Breast epithelium (tissue), 4 donors: ENCODE measurements at places on chromosomes 1 and 21. TPM values are rescaled to one million over a fixed set of nuclear protein-coding genes. Genes with fewer than 3 reads are reported as not detected.

DNA sequence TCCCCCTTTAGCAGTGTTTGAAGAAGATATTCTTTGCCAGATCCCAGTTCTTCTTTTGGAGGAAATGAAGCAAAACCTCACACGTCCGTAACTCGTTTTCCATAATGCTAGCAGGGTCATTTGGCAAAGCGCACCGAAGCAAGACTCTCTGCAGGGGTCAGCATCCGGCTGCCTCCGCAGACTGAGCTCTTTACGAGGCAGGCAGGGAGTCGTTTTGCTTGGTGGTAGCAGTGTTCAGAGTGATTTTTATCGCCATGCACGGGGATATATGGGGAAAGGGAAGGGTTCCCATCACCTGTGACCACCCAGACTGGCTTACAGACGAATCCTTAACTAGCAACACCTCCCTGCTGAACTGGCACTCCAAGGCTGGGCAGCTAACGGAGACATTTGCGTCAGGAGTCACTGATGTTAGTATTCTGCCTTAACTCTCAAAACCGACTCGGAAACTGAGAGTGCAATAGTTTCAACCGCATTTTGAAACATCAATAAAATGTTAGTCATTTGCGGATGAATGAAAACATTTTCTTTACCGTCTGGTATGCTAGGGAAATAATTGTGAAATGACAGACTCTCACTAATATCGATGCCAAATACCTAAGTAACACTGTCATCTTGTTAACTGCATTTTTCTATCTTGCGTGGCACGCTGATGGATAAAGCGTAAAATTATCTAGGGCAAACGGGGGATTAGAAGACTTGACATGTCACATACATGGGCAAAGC, 2.2 kb upstream of the NEGR1 start:
- peak overlapping the region; percentile 83 for H3K27ac ChIP-seq
- H3K36me3 ChIP-seq: no peaks in the 10 kb centered on the region
- no peaks in the 10 kb centered on the region for H3K27me3 ChIP-seq
- peak overlapping the region; percentile 73 for H3K4me3 ChIP-seq

DNA sequence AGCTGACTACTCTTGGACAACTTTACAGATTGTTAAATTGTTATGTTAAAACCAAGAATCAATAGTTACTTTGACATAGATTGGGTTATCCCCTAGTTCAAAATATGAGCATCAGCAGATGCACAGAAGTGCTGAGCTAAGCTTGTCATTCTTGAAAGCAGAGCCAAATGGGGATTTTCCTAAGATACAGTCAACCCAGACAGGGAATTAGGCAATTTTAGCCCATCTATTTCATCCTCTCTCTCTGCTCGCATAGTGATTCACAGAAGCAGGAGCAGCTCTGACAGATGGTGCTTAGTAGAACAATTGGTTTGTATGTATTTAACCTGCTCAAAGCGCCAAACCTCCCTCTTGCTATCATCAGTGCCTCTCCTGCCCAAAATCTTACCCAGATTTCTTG, 27.9 kb upstream of the PRRC2C start:
- H3K4me1 ChIP-seq: no peaks in the 10 kb centered on the region
- no peak for DNase-seq
- no peak overlapping the region for H3K4me3 ChIP-seq
- no peaks in the 10 kb centered on the region for H3K36me3 ChIP-seq
- H3K27me3 ChIP-seq: no peaks in the 10 kb centered on the region

DNA sequence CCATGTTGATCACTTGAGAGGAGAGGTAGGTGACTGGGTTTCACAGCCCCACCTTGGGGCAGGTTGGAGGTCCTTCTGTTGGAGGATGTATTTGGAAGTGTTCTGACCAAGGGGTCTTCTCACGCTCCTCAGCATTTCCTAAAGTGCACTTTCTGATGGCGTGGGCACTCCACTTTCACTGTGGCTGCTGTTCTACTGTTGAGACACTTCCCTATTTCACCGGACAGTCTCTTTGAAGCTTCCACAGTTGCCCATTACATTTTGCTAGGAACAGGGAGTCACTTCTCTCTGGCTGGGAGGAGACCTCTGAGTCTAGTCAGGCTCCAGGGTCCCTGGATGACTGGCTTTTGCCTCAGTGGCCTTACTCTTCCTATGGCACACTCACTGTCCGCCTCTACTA, 180.0 kb upstream of the LMO4 start:
- DNase-seq: no peak
- no peaks in the 10 kb centered on the region for H3K27me3 ChIP-seq
- no peaks in the 10 kb centered on the region for H3K36me3 ChIP-seq
- no peaks in the 10 kb centered on the region for H3K4me1 ChIP-seq
- H3K4me3 ChIP-seq: no peak overlapping the region
- peak overlapping the region; percentile 37 for H3K27ac ChIP-seq

The ADAMTSL4 gene
- total RNA-seq: 31.8 TPM
